Daoy (cell line): ENCODE measurements at places on chromosomes 3 and 15. TPM values are rescaled to one million over a fixed set of nuclear protein-coding genes. Genes with fewer than 3 reads are reported as not detected.

GRCh38 chr15:32889214-32889613 is 171.4 kb downstream of the GREM1 start:
- no peak for DNase-seq

The ZNF774 gene
- 0.45 and 1.5 TPM in 2 replicates for total RNA-seq

The ARPIN gene
- total RNA-seq, result 3.3 and 4.1 TPM in 2 replicates

The COPS2 gene
- 79.1 and 88.4 TPM in 2 replicates for total RNA-seq

GRCh38 chr3:58991026-58991425 is 58.8 kb downstream of the CFAP20DC start:
- DNase-seq, result no peak

DNA sequence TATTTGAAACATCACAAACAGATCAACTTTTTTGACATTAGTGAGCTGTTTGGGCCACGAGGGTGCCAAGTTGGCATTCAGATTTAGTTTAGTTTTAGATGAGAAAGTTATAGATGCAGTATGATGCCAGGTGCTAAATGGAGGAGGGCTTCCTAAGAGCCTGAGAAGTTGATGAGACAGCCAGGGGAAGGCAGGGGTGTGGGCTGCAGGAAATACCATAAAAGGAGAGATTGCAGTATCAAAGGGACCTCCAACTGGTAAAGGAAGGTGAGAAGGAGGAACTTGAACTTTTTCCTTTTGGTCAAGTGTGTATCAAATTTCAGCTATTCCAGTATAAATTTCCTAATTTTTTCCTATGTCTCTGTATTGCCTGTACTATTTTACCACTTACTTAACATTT is 2.0 kb upstream of the TNIK start:
- peak; percentile 24 for DNase-seq

- DNase-seq, result no peak
These were observed 761.7 kb downstream of the ROBO1 start for GRCh38 chr3:79006077-79006476.

- peak; percentile 17 for DNase-seq
These were observed 183.4 kb upstream of the GADL1 start for GRCh38 chr3:31077826-31078225.

The GPR27 gene
- 2.5 and 5.0 TPM in 2 replicates for total RNA-seq

The GOLGA6L4 gene
- total RNA-seq, result under 0.01 and 0.09 TPM in 2 replicates

DNA sequence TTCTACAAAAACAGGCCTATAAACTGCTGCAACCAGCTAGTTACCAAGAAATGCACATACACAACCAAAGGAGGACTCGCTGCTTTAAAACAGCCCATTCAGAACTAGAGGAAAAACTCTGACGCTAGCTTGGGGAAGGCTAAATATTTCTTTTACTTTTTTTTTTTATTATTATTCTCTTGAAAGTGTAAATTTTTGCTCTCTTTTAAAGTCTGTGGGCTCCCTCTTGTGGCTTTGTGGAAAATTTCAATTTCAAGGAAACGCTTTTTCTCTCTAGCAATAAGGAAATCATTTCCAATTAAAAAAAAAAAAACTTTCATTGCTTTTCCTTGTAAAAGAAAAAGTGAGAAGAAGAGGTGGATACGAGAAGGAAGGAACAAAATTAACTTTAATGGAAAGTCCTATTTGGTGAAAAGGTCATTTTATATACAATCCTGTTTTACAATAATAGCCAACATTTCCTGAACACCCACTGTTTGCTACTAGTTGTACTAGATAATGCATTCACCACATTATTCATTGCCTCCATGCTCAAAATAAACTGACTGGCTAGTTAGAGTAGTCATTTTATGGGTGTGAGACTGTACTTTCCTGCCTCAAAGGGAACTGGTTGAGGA is 51.2 kb upstream of the SAMMSON start:
- DNase-seq, result peak; percentile 3

- peak; percentile 29 for DNase-seq
These were observed 42.6 kb upstream of the TMCO5A start for GRCh38 chr15:37891766-37892368.

DNA sequence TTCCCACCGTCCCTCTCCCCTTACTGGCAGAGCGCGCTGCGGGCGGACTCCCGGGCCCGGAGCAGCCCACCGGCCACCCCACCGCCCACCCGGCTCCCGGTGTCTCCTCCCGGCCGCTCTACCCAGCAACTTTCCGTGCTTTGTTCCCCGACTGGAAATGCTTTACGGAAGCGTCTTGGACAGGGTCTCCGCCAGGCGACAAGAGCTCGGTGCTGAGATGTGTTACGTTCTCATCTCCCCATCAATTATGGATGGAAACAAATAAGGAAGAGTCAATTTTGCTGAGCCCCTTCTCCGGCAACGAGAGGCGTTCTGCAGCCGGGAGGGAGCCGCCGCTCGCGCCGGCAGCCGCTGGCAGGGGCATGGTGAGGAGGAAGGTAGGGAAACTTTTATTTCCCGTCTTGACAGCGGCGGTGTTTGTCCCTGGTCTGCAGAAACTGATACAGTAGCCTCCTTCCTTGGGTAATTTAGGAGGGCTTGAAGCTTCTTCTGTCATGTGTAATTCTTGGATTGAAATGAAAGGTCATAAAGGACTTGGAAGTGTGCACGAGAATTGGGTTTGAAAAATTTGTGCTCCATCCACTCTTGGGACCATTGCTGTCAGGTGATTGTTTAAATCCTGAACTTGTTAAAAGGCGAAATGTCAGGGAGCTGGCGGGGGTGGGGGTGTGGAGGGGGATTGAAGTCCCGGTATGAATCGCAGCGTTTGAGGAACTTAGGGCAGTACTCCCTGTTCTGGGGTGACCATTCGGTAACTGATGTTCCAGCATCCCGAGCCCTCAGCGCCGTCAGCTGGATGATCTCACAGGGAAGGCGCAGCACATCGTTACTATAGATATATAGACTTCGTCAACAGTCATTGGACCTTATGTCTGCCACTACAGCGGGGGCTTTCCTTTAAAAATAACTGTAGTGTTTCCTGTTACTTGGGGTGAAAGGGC is 1.5 kb downstream of the SEMA6D start:
- DNase-seq, result peak; percentile 7

GRCh38 chr3:80192936-80193335 is 425.1 kb upstream of the ROBO1 start:
- DNase-seq, result no peak

GRCh38 chr3:24365168-24365567 is 129.5 kb downstream of the THRB start:
- peak; percentile 90 for DNase-seq

DNA sequence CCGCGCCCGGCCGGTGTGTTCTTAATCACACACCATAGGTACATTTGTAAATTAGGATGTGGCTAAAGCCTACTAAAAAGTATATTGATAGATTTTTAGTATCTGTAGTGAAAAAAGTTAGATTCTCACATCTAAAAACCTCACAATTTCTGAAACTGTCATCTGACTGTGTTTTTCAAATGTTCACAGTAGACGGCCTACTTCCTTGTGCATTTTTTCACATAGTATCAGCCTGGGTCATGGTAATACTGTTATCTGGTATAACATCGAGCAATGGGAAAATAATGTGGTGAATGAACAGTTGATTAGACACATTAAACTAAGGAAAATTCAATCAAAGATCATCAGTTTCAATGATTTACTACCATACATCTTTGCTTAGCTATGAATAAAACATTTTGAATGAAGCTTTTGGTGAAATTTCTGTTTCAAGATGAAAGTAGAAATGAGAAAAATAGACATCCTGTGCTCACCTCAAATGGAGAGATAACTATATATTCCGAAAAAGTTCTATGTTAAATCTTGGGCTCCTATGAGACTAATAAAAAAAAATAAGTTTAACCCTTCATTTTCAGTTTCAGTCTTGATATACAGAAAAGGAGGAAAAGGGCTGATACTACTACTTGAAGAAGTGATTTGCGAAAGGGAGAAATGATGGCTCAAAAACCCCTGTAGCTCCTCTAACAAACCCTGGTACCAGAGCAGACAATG is 262.7 kb downstream of the ZBTB20 start:
- no peak for DNase-seq

DNA sequence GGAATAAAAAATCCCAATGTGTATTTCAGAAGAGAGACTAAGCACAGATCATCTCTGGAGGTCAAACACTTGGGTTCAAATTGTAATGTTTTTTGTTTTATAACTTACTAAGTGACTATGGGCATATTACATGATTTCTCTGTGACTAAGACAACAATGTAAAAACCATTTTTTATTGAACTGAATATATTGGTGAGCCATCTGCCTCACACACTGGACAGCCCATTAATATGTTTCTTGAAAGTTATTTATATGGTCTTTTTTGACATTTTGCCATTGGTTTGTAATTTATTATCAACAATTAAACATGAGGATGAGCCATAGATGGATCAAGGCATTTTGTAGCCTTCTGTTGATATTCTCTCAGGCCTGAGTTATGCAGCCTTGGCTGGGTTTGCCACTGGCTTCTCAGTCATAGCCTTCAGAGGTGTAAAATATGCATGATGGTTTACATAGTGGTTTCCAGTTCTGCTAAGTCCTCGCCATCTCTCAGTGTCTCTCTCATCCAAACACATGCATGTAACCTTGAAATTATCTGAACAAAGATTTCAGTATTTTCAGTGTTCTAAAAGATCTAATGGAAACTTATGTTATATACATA is 997.2 kb downstream of the DIPK2A start:
- DNase-seq, result no peak

DNA sequence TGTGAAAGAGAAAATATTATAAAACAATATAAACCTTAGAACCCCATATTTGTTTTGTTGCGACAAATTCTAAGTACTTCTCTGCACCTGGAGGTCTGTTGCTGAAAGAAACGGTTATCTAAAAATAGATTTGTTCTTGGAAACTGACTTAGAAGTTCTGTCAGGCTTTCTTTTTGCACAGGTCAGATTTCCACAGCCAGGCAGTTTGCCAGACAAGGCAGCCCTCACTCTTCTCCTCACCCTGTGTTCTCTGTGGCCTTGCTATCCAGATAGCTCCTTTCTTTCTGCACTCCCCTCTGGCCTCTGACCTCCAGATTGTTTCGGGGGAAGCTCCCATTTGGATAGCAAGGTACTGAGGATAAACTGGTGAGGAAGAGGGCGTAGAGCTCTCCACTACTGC is 413.3 kb upstream of the ONECUT1 start:
- no peak for DNase-seq

The SERINC4 gene
- total RNA-seq, result 0.11 TPM in 1 of 2 replicates, not detected in the other

DNA sequence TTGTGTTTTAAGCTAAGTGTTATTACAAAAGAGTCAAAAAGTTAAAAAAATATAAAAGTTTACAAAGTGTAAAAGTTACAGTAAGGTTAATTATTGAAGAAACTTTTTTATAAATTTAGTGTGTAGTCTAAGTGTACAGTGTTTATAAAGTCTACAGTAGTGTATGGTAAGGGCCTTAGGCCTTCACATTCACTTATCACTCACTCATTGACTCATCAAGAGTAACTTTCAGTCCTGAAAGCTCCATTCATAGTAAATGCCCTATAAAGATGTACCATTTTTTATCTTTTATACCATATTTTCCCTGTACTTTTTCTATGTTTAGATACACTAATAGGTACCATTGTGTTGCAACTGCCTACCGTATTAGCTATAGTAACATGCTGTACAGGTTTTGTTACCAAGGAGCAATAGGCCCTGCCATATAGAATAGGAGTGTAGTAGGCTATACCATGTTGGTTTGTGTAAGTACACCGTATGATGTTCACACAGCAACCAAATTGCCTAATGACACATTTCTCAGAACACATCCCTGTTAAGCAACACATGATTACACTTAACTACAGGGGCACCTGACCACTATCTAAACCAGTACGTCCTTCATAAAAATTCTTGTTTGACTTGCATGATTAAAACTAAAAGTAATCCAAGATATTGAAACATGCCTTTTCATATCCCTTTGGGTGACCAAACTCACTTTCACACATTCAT is 17.2 kb downstream of the RAD18 start:
- no peak for DNase-seq

The SAMD7 gene
- total RNA-seq, result not detected in 2 replicates

DNA sequence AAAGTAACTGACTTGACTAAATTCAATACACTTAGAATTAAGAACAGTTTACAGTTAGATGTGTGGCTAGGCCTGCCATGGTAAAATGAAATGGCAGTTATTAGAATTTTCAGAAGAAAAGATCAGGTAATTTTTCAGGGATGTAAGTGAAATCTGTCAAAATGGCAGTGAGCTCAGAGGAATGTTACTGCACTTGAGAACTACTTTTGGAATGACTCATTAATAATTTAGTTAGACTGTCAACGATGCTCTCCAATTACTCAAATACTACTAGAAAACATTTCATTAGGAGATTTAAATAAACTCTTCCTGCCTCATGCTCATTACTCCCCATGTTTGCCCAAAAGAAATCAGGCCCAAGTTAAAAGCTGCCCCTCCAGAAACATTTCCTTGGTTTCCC is 84.4 kb downstream of the RFTN1 start:
- DNase-seq, result no peak

- DNase-seq, result no peak
These were observed 553.8 kb upstream of the SGO1 start for GRCh38 chr3:20739814-20740213.

DNA sequence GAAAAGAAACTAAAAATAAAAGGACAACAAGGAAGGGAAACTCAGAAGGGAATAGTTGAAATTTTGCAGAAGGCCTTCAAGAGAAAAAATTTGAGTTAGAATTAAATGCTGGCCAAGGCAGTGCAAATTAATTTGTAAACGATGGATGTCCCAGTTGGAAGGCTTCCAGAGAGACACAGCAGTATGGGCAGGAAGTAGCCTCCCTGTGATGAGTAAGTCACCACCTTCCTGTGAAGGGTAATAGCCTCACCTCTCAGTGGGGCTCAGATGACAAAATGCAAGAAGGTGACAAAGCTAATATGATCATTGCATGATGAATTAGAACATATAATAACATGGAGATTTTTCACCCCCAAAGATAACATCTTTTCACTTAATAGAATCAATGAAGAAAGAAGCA is 27.3 kb upstream of the TMCO5A start:
- peak; percentile 73 for DNase-seq

- DNase-seq, result no peak
These were observed 312.9 kb downstream of the RORA start for GRCh38 chr15:60916032-60916678.

- peak; percentile 26 for DNase-seq
These were observed 105.8 kb downstream of the CYP19A1 start for GRCh38 chr15:51232581-51232980.

- DNase-seq, result no peak
These were observed 84.1 kb upstream of the LINGO1 start for GRCh38 chr15:77716632-77717332.

The IQCF5 gene
- not detected in 2 replicates for total RNA-seq

- DNase-seq, result no peak
These were observed 160.6 kb downstream of the ECT2 start for GRCh38 chr3:172911142-172911541.

The RARB gene
- total RNA-seq, result 4.7 and 7.1 TPM in 2 replicates

DNA sequence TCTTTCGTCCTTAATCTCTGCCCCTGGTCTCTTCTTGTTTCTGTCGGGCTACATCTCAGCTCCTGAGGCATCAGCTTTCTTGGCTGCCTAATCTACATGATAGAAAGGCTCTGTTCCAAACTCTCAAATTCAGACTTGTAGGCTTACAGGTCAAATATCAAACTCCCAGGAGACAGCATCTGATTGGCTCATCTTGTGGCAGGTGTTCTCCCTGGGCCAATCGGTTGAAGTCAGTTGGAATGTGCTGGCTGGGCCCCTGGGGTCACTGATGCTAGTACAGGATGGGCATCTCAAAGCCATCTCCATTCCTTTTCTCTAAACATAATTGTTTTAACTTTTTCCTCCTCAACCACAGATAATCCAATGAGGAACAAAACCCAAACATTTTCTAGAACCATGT is 198.7 kb downstream of the CNTN3 start:
- DNase-seq, result no peak

The C2CD4B gene
- not detected in 2 replicates for total RNA-seq
